ENCODE measurements at places on chromosomes 5 and 9. TPM values are rescaled to one million over a fixed set of nuclear protein-coding genes. Genes with fewer than 3 reads are reported as not detected.

DNA sequence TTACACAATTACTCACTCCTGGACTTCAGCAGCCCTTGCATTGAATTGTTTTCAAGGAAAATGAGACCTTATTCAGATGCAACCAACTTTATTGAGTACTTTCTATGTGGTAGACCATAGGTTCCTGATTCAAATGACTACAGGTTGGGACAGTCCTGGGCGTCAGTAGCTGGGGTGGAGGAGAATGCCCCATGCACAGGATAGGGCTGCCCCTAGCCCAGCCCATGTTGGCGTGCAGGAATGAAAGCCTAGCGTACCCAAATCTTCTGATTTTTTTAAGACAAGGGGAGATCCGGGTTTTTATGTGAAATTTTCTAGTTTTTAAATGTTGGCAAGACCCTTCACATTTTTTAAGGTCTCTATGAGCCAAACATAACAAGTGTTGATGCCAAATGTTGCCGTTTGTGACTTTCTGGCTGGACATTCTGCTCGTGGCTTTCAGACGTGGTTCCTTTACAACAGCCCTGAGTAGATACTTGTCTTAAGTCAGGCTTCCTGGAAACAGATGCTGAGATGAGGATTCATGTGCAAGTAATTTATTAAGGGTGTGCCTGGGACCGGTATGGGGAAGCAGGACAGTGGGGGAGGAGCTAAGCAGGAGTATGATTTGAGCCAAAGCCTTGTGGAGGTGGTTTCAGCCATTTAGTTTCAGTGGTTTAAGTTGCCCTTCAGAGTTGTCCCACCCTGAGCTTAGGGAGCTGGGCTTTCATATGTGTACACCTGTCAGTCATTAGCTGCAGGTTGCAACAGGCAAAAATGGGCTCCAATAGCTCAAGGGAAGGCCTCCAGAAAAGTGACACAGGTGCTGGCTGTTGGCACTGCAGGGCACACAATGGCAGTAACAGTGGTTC, 154.1 kb downstream of the NTRK2 start:
- DNase-seq, result no peak

GRCh38 chr9:114906922-114907571, 23.3 kb downstream of the TNFSF8 start:
- DNase-seq, result no peak

- DNase-seq, result no peak
Observed at GRCh38 chr9:106883626-106884190, 20.7 kb downstream of the ZNF462 start.

DNA sequence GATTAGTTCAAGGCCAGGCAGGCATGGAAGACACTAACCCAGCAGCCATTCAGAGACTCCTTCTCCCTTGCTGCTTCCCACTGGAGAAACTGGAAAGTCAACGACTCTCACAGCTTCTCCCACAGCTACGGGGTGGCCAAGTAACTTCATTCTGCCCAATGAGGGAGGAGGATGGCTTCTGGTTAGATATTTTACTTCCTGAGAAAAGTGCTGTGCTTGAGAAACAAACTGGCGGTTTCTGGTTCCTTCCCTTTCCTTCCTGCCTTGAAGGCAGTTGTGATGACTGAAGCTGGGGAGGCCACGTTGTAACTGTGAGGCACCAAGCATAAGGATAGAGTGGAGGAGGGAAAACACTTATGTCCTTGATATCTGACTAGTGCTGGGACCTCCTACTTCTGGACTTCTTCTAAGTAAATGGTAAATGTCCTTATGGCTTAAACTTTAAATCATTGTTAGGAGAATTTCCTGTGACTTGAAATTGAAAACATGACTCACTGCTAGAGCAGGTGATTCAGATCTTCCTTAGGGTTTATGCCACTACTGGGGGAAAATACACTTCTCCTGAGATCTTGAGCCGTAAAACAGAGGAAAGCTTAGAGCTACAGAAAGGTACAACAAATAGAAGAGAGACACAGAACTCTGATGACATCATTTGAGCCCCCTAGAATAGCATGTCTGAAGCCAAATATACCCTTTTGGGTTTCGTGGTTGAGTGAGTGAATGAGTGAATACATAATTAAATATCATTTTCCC, 3.1 kb upstream of the GNPDA1 start:
- no peak for DNase-seq

DNA sequence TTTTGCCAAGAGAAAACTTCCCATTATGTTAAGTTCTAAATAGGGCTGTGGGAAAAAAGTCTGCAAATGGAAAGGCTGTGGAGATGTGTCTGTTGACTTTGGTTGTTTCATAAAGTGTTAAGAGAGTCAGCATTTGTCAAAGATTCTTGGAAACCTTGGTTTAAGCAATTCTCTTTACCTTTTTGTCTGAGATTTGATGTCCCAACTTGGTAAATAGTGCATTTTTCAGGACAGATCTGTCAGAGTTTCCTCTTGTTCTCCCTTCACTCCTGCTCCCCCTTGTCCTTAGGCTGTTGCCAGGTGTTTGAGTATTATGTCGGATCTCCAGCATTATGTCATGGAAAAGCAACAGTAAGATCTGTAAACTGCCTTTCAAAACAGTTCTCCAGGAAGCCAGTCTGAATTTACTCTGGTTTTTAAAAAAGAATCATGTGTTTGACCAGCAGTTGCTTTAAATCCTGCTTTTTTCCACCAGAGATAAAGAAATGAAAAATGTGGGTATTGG, 79.1 kb upstream of the ADAMTSL1 start:
- DNase-seq, result no peak

DNA sequence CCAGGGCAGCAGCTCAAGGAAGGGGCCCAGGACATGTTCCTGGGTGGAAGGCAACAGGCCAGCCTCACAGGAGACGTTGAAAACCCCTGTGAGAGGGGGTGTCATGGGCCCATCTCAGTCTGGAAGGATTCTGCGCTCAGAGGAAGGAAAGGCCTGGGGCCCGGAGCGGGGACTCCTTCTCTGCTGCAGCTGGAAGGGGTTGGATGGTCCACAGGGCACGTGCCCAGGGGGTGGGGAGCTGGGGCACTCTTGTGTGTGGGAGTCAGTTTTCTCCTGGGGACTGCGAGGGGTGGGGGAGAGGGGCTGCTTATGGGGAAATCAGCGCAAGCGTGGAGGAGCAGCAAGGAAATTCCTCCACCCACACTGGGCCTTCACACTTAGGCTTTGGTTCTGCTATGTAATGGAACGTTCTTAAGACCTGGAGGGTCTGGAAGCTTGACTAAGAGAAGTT, 2.9 kb upstream of the LPCAT1 start:
- no peak for DNase-seq

DNA sequence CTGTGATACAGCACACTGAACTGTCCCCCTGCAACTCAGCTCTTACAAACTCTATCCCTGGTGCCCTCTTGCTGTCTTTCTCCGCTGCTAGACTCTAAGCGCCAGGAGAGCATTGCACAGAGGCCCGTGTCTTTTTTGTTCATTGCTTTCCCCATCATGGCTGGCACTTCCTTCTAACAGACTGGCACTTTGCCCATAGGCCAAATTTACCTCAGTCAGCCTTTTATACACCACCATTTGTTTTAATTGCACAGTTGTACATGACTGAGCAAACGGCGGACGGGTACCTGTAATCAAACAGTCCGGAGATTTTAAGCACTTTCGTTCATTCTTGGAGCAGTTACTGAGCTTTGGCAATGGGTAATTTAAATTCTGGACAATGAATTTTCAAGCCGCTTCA, 102.2 kb upstream of the CLINT1 start:
- DNase-seq, result no peak

DNA sequence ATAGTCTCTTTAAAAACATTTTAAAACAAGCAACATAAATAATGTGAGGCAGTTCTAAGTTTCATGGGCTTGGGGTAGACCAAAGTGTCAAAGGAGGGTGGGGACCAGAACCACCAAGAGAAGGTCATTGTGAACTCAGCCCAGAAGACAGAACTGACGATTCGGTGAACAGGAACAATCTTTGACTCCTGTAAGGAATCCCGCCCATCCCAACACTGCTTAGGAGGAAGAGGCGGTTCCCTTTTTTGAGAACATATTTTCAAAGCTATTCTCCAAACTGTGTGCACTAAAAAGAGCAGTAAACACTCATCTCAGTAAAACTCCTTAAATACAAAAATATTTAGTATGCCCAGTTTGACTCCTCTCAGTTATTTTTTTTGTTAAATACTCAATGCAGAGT, 176.5 kb upstream of the TLE4 start:
- DNase-seq, result no peak

DNA sequence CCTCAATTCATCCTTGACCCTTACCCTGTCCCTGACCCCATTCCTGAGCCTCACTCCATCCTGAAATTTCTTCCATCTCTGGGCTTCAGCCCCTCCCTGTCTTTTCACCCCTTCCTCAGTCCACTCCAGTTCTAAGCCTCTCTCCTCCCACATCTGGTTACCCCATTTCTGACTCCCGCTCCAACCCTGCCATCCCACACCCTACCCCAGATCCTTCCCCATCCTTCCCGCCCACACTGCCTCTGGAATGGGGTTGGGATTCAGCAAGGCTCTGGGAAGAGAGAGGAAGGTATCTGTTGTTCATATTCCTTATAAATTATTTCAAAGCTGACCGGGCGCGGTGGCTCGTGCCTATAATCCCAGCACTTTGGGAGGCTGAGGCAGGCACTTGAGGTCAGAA, 29.9 kb upstream of the MVB12B start:
- no peak for DNase-seq

GRCh38 chr9:17509151-17509550, 69.7 kb upstream of the SH3GL2 start:
- no peak for DNase-seq

DNA sequence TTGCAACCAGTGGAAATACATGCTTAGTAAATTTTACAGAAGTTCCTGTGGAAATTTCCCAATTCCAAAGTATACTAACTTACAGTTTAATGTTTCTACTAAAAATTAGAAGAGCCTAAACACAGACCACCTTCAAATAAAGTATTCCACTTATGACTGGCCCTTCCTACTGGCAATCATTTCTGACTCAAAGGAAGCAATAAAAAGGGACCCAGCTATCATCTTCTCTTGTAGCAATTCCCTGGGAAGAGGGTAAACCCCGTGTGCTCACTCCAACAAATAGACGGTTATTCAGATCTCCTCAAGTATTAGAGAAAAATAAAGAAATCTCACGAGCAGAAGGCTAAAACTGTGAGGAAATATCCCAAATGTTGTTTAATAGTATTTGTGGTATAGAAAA, 43.3 kb downstream of the GOLPH3 start:
- no peak for DNase-seq

- DNase-seq, result no peak
Observed at GRCh38 chr5:137119321-137119720, 379.8 kb downstream of the SPOCK1 start.

DNA sequence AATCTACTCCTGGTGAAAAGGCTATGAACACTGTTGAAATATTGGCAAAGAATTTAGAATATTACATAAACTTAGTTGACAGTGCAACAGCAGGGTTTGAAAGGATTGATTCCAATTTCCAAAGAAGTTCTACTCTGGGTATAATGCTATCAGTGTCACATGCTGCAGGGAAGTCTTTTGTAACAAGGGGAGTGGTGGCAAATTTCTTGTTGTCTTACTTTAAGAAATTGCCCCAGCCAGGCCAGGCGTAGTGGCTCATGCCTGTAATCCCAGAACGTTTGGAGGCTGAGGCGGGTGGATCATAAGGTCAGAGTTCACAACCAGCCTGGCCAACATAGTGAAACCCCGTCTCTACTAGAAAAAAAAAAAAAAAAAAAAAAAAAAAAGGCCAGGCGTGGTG, 86.3 kb upstream of the OTULINL start:
- DNase-seq, result no peak

The SLC31A2 gene
- polyA plus RNA-seq, result 3.6 TPM

The OR1J2 gene
- polyA plus RNA-seq, result not detected

The GPR151 gene
- polyA plus RNA-seq, result not detected

The FRRS1L gene
- polyA plus RNA-seq, result 2.3 TPM

The EXD3 gene
- polyA plus RNA-seq, result 14.1 TPM

The CCL27 gene
- 1.1 TPM for polyA plus RNA-seq

All from left kidney (tissue), 8 donors.